ENCODE measurements at places on chromosomes 2 and 18.
A peak's percentile ranks its signal among the peaks of the same experiment; 100 is the strongest.

DNA sequence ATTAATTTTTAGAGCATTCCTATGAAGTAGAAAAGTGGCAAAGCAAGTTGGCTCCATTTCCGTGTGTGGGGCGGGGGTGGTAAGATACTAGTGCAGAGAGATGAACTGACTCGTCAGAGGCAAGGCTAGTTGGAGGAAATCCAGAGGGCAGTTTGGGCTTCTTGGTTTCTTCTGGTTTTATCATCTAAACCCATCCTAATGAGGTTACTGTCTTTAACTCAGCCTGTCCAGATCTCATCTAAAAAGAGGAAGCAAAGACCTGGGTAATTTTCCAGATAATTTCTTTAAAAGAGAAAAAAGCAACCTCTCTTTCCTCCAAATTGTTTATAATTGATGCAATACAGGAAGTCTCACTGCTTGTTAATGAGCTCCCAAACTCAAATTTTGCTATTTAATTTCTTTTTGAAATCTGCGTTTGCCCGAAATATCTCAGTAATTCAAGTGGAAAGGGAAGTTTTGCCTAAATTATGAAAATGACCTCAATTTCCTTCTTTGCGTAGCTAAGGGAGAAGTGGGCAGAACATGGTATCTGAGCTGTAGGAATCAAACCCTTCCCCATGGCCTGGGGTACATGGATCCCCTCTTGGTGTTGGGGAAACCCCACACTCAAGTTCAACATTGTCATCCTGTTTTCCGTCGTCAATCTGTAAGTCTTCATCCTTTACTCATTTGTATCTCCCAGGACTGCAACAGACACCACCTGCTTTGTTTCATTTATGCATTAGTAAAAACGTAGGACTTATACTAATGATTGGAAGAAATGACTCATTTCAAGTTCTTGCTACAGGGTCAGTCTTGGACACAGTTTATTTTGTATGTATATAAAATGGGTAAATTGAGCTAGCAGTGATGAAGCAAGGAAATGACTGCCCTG, 89.1 kb upstream of the KLF7 start:
- DNase-seq = no peak

- no peak for DNase-seq
Observed at GRCh38 chr2:120787822-120788700, 52.4 kb downstream of the GLI2 start.

- DNase-seq = no peak
Observed at GRCh38 chr18:37663446-37663845, 97.8 kb upstream of the CELF4 start.

GRCh38 chr2:63738019-63738418, 103.7 kb upstream of the UGP2 start:
- no peak for DNase-seq

DNA sequence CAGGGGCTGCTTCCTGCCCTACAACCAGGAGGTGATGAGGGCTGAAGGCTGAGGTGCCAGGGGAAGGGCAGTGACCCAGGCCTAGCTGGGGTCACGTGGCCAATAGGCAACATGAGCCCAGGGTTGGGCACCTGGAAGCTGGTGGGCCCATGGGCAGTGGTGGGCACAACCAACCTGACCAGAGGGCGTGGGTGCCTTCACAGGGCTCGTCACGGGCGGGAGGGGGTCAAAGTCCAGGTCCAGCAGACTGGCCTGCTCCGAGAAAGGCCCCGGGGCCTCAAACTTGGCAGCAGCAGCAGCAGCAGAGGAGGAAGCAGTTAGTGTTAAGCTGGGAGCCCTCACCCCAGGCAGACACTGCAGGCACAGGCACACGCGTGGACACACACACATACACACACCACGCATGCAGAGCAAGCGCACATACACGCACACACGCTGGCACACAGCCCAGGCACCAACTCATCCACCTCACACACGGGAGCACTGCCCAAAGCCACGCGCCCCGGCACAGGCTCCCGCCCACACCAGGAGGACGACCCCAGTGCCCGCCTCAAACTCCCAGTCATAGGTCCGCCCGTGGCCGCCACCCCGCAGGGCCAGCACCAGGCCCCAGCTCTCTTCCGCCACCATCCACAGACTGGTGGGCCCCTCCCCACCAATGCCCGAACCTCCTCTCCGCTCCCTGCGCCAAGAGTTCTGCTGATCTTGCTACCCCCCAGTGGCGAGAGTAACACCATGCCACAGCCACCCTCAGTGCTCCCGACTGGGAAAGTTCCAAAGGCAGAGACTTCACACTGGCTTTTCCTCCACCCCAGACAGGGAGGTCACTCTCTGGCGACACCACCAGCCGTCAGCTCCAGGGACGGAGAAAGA, 53.0 kb downstream of the BIN1 start:
- no peak for DNase-seq

DNA sequence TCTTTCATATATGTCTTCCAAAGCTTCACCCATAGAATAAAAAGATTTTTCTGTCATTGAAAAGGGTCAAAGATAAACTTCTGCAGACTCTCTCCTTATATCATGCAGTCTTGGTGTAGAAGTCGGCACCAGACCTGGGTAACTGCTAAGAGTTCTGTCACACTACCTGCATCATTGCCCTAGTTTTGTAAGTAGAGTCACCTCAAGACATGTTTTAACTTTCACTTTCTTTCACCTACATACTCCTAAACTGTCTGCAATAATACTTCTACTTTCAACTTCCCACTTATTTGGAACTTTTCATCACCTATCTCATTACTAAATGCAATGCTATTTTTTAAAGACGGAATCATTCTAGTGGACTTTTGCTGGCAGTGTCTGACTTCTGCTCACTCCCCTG, 475.6 kb upstream of the VRK2 start:
- DNase-seq = no peak

- no peak for DNase-seq
Observed at GRCh38 chr2:128563348-128563687, 244.7 kb upstream of the HS6ST1 start.

DNA sequence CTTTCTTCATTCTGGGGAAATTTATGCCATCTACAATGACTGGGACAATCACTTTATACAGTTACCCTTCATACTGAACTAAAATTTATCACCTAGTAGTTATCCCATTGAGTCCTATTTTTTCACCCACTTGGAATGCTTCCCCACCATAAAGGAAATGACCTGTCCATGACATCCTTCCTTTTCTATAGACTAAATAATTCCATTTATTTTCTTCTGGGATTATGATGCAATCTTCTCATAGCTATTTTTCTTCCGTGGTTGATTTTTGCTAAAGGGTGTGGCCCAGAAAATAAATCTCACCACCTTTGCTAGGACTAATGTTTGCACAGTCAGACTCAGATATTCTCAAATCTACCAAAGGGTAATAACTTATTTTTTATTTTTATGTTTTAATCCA, 186.1 kb upstream of the NRXN1 start:
- no peak for DNase-seq

DNA sequence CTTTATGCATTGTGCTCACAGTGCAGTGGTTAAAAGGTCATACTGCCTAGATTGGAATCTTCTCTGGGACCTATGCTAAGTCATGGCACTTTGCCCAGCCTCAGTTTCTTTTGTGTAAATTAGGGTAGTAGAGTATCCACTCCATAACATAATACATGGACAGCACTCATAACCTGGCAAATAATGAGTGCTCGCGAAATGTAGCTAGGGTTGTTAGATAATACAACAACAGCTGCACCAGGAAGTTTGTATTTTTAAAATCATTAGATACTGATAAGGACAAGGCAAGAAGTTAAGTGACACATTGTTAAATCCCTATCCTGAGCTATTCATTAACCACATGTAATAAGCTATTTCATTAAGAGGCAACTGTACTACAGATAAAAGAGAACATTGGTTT, 13.8 kb upstream of the PLA2R1 start:
- DNase-seq = no peak

GRCh38 chr18:63956755-63957154, 7.7 kb downstream of the HMSD start:
- DNase-seq = no peak

- DNase-seq = no peak
Observed at GRCh38 chr18:54794823-54795222, 33.5 kb upstream of the RAB27B start.

DNA sequence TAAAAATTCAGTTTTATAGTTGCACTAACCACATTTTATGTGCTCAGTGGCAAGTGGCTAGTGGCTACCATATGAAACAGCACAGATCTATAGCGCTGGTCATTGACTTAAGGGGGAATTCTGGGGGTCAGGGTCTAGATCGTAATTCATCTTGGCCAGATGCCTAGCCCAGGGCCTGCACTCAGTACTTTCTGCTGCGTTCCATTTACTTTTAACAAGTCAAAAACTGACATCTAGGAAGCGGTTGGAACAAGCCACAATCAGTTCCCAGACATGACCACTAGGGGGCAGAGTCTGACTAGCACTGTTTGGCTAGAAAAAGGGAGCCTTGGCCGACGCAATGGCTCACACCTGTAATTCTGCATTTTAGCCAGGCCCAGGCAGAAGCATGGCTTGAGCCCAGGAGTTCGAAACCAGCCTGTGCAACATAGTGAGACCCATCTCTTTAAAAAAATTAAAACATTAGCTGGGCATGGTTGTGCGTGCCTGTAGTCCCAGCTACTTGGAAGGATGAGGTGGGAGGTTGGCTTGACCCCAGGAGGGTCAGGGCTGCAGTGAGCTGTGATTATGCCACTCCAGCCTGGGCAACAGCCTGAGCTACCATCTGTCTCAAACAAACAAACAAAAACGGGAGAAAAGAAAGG, 9.0 kb upstream of the TMBIM1 start:
- DNase-seq = peak; percentile 88

DNA sequence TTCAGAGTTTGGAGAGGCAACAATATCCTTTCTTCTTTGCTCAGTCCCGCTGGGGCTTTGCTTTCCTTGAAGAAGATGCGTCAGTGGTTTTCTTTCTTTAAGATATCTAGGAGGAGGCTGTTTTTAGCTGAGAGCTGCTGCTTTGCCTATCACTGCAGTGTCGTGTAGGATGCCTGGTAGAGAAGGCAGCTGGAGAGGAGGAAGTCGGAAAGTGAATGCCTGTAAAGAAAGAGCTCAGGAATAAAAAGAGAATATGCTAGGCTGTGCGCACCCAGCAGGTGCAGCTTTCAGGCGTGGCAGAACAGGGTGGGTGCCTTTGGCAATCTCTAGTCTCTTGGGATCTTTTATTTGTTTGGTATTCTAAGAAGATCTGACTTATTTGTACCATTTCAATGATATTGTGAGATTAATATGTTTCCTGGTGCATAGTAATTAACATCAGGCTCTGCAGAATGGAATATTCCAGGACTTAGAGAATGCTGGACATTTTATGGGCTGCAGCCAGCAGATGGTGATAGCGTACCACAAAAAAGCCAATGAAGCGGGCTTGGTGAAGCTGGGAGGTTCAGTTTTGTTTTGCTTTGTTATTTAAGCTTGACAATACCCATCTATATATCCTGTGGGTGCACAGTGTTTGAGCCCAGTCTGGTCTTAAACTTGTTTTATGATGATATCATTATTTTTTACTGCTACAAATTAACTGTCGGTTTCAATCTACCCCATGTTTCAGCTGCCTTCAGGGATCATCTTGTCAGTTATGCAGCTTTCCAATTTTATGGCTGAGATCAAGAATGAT, 34.9 kb downstream of the CAVIN2 start:
- DNase-seq = no peak

- DNase-seq = no peak
Observed at GRCh38 chr18:79930020-79930642, 21.3 kb downstream of the SLC66A2 start.

DNA sequence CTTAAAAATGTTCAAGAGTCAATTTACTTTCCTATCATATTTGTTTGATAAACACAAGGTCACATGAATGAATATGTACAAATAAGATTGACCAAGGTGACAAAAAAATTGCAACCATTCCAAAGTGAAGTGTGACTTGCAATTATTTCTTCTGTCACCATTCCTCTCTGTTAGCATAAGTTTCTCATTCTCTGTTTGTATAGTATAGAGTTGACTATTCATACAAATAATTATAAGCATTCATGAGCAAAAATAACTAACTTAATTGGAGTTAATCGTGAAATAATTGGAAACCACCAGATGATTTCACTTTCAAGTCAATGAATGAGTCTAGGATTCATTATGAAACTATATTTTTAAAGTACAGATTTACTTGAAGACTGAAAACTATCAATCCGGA, 42.1 kb downstream of the PGAP1 start:
- DNase-seq = no peak

- DNase-seq = no peak
Observed at GRCh38 chr2:176493909-176494308, 224.7 kb downstream of the MTX2 start.

GRCh38 chr2:144607891-144608521, 88.1 kb upstream of the ZEB2 start:
- DNase-seq = no peak

DNA sequence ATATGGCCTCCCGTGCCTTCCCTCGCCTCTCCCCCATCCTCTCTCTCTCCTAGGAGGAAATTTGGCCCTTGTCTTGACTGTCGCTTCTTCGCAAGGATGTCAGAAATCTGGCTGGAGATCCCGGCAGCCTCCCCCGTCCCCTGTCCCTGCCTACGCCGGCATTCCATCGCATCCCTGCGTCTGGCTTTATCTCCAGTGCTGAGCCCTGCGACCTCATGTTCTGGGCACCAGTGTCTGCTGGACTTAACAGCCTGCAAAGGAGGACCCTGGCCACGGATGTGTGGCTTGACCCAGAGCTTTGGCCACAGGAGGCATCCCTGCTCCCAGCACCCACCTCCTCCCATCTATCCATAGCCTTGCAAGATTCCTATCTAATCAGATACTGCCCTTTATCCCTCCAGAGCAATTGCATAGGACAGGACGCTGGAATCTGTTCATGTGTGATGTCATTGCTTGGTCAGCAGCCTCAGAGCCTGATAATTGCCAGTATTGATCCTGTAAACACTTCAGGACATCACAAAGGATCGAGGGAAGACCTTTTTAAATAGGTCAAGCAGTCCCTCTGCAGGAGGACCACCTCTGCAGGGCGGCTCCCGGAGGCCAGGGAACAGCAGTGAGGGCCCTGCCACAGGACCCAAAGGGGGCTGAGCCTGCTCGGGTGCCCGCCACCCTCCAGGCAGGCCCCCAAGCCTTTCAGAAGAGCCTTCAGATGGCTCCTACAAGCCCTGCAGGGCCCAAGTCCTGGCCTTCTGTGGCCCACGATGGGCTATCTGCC, 168.2 kb downstream of the TWIST2 start:
- no peak for DNase-seq

GRCh38 chr2:159905926-159906714, 108.1 kb upstream of the CD302 start:
- DNase-seq = no peak

DNA sequence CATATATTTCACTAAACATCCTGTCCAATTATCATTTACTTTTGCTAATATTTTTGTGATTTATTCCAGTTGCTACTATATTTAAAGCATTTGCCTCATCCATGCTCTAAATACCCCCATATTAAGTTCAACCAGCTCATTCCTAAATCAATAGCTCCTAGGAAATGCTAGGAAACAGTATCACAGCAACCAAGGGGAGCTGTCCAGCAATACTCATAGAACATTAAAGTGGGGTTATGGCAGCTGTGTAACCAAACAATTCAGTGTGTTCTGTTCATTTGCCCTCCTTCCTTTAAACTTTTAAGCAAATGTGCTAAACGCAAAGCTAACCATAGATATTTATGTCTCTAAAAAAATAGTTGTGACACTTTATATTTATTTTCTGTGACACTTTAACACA, 41.1 kb downstream of the ACVR1C start:
- DNase-seq = no peak

GRCh38 chr2:169254774-169255173, 107.6 kb downstream of the LRP2 start:
- DNase-seq = no peak
